ENCODE measurements at places on chromosomes 2 and 18.

DNA sequence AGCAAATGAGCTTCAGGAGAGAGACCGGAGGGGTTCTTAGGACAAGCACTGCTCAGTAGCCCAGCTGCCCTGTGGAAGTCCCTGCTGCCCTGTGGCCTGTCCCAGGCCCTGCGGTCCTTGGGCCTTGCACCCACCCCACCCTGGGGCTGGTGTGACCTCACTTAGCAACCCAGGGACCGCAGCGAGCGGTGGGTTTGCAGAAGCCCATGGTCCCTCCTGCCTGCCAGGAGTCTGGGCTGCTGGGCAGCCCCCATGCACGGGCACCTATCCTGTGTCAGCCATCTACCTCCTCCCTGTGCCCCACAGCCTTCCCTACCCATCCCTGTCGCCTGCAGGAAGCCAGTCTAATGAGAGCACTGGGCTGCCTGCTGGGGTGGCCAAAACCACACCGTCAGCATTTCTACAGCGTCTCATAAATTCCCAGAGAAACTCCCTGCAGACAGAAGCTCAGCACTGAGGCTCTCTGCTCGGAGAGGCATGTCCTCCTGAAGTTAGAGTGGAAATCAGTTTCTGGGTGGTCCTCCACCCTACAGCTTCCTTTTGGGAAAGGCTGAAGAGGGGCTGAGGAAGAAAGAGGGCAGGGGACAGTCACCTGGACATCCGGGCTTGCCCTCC is 231.1 kb upstream of the HS6ST1 start:
- DNase-seq, result no peak

DNA sequence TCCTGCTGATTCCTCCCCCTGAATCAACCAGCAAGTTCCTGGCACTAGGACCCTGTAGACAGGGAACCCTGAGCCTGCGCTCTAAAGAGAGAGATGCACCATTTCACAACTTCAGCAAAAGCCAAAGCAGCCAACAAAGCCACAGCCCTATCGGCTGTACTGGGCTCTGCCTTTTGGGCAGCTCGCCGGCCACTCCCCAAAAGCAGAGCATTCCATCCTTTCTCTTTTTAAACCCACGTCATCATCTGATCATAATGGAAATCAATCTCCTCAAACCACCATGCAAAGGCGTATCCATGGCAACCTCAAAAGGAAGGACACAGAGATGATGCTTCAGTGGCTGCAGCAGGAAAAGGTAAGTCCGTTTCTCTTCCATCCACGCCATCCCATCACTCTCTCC is 5.3 kb upstream of the DCTN1 start:
- DNase-seq, result no peak

DNA sequence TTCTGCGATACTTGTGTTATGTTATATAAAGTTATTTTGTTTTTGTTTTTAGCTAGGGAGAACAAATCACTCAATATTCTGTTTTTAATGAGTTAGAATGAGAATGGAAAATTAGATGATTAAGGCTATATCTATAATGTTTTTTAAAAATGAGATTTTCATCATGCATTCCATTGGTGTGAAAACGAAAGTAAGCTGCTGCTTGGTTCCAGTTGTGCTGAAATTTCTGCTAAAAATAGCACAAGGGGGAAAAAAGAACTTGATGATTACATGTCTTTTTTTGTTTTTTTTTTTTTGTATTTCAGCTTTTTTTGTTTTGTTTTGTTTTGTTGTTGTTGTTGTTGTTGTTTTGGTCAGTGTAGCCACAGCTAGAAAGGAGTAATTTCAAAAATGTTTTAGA is 242.6 kb upstream of the KCNJ3 start:
- DNase-seq, result no peak

DNA sequence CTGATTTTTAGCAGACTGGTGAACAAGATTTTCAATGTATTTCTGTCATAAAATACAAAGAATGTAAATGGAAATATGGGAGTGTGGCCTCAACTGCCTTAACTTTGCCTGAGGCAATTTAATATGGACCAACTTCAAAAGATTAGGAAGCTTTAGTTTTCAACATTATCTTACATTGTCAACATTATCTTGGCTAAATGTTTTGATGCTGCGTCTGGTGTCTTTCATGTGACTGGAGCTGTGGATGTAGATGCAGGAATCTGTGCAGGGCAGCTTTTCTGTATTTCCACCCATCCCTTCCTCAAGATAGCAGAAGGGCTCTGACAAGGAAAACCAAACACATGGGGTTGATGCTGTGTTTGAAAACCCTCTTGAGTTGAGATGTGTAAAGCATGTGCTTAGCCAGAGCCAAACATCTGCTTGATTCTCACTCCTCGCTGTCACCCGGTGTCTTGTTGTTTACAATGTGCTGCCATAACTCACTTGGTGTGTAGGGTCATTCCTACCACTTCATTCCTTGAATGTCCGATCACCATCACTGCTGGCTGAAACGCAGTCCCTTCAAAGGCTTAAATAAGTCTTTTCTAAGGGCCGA is 33.0 kb downstream of the COPS8 start:
- no peak for DNase-seq

GRCh38 chr2:75224636-75225094 is 25.3 kb upstream of the TACR1 start:
- peak; percentile 42 for DNase-seq

DNA sequence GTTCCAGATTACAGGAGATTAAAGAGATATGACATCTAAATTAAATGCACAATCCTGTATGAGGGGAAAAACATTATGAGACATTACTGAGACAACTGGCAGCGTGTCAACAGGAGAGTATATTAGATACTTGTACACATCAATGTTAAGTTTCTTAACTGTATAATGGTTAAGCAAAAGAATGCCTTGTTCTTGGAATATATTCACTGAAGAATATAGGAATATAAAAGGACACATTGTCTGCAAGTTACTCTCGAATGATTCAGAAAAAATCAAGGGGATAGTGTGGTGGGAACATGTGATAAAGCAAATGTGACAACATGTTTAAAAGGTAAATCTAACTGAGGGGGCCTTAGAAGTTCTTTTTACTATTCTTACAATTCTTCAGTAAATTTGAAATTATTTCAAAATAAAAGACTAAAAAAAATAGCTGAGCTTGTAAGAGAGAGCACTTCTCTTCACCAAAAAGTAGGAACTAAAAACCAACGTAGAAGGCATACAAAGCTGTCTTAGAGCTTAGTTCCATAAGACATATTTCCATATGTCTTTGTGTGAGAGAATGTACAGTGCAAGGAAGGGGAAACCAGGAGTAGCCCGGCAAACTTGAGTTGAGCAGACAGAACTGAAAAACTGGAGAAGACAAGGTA is 7.5 kb downstream of the WDPCP start:
- no peak for DNase-seq

GRCh38 chr18:78558101-78558810 is 421.4 kb upstream of the SALL3 start:
- DNase-seq, result no peak

DNA sequence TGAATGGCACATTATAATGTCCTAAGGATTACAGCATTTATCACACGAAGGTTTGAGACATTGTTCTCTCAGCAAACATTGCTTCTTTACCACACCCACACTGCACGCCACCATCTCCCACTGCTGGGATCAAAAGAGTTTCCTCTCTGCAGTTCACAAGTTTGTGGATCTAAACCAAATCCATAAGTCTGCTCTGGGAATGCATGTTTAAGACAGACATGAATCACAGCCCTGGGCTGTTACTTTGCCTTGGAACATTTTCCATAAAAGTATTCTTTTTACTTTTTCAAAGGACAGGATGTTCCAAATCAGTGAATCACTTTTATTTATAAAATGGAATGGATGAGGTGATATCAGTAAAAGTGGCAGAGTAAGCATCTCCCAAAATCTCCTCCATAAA is 36.1 kb downstream of the STPG4 start:
- DNase-seq, result no peak

GRCh38 chr2:187165936-187166610 is 282.0 kb downstream of the CALCRL start:
- DNase-seq, result no peak

GRCh38 chr18:43158381-43158780 is 42.9 kb upstream of the RIT2 start:
- no peak for DNase-seq

DNA sequence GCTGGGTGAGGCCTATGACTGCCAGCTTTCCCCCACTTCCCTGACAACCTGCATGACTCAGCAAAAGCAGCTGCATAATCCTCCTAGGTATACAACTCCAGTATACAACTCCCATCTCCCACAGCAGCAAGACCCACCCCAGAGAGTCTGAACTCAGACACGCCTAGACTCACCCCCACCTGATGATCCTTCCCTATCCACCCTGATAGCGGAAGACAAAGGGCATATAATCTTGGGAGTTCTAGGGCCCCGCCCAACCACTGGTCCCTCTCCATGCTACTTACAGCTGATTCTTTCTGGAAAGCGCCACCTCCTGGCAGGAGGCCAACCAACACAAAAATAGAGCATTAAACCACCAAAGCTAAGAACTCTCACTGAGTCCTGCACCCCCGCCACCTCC is 296.5 kb downstream of the DCC start:
- DNase-seq, result no peak

- no peak for DNase-seq
Observed at GRCh38 chr2:77348821-77349220, 173.4 kb downstream of the LRRTM4 start.

GRCh38 chr2:175227393-175227792 is 45.9 kb upstream of the ATP5MC3 start:
- no peak for DNase-seq

DNA sequence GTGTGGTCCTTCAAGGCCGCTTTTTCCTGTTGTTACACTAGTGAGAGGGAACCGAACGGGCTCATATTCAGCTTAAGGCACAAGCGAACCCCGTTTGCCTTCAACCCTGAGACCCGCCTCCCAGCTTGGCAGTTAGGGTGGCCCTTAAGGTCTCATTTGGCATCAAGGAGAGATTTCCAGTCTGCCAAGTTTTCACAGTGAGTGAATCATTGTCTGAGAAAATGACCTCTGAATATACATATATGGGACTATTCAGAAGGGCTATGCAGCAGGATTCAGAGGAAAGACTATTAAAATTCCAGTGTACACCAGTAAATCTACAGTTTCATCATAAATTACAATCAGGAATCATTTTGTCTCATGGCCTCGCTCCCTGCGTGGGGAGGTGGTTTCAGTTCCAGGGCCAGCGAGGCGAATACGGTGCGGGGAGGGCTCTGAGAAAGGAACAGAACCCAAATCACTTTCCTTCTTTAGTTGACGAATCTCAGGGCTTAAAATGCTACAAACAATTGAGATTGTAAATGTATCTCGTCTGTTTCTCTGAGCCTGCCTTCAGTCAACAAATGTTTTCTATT is 231.4 kb downstream of the FAM210A start:
- no peak for DNase-seq

GRCh38 chr2:102101849-102102635 is 40.5 kb upstream of the IL1R1 start:
- DNase-seq, result no peak

- DNase-seq, result no peak
Observed at GRCh38 chr2:133862400-133862977, 294.2 kb upstream of the NCKAP5 start.

DNA sequence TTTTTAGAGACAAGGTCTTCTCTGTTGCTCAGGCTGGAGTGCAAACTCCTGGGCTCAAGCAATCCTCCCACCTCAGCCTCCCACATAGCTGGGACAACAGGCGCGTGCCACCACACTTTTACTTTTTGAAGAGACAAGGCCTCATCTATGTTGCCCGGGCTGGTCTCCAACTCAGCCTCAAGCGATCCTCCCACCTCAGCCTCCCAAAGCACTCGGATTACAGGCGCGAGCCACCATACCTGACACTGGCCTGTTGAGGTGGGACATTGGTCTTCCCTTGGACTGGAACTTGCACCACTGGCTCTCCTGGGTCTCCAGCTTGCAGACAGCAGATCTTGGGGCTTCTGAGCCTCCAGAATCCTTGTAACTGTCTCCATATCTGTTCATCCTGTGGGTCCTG is 75.6 kb downstream of the NDUFA10 start:
- DNase-seq, result no peak

GRCh38 chr2:233991196-233991595 is 59.3 kb upstream of the SPP2 start:
- no peak for DNase-seq

DNA sequence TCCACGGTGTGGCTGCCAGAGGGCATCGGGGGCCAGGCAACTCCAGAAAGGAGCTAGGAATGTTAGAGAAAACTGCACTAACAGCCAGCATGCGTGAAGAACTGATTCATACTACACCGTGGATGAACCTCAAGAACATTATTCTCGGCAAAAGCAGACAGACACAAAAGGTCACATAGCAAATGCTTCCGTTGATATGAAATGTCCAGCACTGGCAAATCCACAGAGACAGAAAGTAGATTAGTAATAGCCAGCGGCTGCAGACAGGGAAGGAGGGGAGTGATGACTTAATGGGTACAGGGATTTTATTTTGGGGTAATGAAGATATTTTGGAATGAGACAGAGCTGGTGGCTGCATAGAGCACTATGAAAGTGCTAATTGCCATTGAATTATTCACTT is 37.4 kb downstream of the SCTR start:
- DNase-seq, result no peak

GRCh38 chr2:41377837-41378236 is 670.0 kb upstream of the PKDCC start:
- DNase-seq, result no peak

DNA sequence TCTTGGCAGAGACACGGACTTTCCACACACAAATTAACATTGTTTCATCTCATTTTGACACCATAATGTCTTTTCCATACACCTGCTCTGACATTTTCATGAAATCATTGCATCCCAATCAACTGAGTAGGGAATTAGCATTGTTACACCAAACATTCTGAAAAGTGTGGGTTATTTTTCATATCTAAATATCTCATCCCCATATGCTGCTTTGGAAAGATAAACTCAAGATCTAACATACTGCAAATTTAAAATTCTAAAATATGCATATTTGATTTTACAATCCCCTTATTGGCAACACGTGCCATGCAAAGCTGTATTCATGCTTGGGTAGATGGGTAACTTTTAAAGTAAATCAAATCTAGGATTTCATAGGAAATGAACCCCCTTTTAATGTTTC is 242.9 kb downstream of the ZNF516 start:
- no peak for DNase-seq

- no peak for DNase-seq
Observed at GRCh38 chr18:39806525-39806924, 2148.5 kb upstream of the PIK3C3 start.
